Brain microvascular endothelial cell (primary cell): ENCODE measurements at places on chromosomes 4 and X.

DNA sequence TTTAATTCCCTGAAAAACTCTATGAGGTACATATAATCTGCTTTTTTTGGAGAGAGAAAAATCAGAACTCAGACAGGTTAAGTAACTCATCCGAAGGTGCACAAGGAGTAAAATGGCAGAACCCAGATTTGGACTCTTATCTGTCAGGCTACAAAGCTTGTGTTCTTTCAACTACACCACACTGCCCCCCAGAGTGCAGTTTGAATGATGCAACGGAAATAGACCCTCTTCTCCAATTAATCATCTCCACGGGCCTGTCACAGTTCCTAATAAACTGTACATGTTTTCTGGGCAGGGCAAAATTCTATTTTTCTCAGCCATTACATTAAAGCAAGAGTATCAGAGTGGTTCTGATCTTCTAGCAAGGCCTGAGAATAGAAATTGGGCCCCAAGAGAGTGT is 35.3 kb upstream of the DCX start:
- no peak for DNase-seq

GRCh38 chr4:42428036-42428435 is 30.7 kb downstream of the SHISA3 start:
- no peak for DNase-seq

DNA sequence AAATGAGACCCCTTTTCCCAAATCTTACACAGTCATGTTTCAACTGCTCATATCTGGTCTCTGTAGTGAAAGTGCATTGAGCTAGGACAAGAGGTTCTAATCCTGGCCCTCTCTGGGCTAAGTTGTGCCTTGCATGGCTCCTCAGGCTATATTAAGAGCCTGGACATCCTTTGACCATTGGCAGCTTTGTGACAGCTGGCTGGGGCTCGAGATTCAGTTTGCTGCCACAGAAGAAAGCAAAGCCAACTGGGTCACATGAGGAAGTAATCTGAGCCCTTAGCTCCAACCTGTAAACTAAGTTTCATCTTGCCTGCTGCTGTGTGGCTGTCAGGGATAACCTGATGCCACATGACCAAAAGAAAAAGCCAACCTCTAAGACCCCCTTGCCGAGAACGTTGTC is 51.8 kb upstream of the JADE1 start:
- DNase-seq = no peak

DNA sequence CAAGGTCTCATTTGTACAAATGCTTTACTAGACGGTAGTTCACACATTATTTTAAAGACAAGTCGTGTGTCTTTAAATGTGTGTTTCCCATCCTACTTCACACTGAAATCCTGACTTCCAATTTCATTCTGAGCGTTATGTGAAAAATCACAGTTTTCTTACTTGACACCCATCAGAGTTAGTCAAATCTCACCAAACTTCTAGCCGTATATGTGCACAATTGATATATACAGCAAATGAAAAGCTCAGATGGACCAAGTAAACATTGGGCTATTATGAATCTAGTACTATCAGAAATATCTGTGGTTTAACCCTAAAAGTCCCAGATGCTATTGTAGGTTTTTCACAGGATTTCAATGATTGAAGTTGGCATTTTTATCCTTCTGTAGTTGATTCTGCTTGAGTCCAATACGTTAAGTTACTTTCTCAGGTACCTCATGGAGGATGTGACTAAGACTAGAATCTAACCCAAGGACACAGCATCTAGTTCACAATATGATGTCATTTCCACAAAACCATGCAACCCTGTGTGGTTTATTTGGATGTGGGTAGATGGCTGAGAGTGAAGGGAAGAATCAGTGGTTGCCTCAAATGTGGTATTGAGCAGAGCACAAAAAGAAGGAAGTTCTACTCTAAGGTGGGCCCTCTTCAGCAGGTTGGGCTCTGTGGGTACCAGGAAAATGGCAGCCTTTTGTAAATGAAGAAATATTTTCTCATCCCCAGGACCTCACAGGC is 22.1 kb upstream of the TRIM60 start:
- DNase-seq = no peak

- DNase-seq = no peak
Measured at GRCh38 chr4:6472008-6472386, 417 bp downstream of the PPP2R2C start.

DNA sequence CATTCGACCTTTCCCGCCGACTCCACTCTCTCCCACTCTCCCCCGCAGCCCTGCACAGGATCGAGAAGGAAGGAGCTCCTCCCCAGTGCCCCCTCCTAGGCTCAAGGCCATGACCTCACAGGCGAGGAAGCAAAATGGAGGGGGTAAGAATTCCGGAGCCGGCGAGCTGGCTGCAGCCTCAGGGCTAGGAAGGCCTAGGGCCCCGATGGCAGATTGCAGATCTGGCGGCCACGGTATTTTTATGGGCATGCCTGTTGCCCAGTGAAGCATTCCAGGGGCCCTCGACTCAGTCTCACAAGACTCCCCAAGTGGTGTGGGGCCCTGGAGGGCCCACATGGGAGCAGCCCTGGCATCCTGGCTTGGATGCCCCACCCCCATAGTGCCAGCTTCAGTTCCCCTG is 942 bp upstream of the L1CAM start:
- no peak for DNase-seq

GRCh38 chrX:40818236-40818635 is 82.9 kb upstream of the MED14 start:
- DNase-seq = no peak

DNA sequence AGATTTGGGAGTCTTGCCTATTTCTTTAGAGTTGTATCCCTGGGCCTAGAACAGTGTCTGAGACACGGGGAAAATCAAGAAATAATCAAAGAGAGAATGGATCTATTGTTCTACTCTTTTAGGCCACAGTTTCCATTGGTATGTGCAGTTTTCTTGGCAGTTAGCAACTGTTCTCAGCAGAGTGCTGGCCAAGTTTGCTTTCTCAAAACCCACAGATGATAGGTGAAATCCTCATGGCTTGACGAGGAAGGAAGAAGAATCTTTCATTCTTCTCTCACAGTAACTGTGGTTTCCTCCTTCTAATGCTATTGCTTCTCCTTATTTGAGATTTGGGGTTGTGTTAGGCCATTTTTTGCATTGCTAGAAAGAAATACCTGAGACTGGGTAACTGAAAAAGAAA is 42.2 kb downstream of the AGA start:
- DNase-seq = no peak

- no peak for DNase-seq
Measured at GRCh38 chr4:82293304-82293703, 80.5 kb downstream of the HNRNPD start.

- no peak for DNase-seq
Measured at GRCh38 chr4:112637552-112637866, 566 bp downstream of the LARP7 start.

DNA sequence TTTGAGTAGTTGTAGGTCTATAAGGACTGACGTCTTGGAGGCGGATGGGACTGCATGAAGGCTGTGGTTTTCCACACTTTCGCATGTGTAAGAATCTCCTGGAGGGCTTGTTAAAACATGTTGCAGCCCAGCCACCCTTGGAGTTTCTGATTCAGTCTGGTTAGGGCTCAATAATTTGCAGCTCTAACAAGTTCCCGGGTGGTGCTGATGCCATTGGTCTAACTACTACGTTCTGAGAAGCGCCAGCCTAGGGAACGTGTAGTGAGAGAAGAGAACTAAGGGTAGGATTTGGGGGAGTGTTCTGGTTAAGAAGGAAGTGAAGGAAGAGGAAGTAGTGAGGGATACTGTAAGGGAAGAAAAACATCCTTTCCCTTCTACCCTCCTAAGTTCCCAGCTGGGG is 138.9 kb downstream of the LARP7 start:
- DNase-seq = no peak

DNA sequence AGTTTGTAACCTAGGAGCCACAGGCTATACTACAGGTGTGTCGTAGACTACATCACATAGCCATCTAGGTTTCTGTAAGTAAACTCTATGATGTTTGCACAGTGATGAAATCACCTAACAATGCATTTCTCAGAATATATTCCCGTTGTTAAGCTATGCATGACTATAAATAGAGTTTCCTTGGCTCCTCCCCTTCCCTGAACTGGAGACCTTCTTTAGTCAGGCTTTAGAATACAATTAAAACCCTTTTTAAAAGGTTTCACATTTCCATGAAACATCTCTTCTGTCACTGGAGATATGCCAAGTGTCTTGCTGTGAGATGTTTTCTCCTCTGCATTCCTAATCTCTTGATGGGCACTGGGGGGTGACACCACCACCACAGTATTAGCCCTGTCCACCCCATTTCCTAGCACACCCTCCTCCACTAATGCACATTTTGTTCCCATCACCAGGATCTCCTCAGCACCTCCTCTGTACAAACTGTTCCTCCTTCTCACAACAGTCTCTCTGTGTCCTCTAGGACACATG is 334.6 kb upstream of the CPEB2 start:
- peak; percentile 48 for DNase-seq

DNA sequence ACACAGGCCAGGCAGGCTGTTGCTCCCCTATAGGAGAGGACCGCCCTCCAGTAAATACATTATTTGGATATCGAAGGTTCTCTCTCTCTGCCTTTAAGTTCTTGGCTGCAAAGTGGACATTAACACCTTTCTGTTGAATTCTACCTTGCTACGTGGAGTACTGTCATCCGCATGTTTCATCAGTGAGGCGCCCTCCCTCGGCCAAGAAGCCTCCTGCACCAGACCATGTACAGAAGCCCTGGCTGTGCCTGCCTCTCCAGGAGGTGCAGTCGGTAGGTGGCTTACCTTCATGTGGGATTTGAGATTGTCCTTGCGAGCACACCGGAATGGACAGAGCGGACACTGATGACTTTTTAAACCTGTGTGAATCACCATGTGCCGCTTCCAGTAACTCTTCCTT is 46.7 kb downstream of the ZNF827 start:
- DNase-seq = no peak

DNA sequence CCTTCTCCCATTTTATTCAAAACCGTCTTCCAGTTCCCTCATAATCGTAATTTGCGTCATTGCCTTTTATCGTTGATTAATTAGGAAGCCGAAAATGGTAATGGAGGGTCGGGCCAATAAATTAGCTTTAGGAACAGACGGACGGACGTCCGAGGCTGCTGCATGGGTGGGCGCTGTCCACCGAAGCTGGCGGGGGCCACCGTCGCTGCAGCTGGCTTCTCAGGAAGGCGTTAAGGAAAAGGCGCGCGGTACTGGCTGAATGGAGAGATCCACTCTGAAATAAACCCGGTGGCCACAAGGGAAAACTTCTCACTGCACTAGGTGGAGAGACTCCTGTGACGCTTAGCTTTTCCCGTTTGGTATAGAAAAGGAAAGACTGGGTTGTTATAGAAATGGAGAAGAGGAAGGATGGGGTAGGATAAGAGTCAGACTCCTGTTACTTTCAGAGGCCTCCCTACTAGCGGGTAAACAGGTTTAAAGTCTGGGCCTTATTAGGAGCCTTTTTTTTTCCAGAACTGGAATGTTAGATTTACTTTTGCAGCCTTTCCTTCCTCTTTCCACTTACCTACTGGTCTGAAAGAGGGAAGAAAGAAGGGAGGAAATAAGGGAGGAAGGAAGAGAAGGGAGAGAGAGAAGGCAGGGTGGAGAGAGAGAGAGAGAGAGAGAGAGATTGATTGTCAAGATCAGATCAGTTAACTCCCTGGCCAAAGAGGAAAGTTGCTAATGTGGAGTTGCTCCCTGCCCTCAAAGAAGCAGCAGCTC is 11.3 kb upstream of the PRDM8 start:
- DNase-seq = no peak

DNA sequence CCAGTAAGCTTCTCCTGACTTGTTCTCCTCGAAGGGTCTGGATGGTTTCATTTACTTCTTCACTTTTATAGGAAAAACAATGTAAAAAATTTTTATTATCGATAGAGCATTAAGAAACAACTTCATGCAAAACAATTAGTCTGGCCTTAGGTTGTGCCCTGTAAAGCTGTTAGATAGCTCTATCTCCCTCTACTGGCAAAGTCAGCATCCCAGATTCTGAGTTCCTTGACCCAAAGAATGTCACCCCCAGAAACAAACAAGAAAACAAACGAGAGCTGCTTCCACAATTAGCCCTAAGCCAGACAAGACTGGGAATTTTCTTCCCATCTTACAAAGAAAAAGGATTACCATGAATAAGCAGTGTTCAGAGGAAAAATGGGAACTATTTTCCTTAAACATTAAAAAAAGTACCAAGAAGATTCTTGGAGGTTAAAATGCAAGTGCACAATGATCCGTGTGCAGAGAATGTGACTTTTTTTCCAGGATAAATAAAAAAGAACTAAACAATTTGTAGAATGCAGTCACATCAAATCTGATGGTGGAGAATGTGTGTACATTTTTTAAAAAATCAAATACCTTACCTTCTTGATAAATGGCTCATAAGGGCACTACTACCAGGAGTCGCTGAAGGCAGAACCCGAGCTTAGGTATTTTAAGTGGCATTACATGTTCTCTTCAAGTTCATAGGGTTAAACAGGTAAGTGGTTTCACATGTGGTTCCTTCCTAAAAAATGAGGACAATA is 293.2 kb downstream of the FBXO8 start:
- DNase-seq = peak; percentile 6

- no peak for DNase-seq
Measured at GRCh38 chrX:9947131-9947794, 19.9 kb upstream of the CLDN34 start.

- DNase-seq = no peak
Measured at GRCh38 chrX:138930583-138930945, 219.0 kb upstream of the FGF13 start.

GRCh38 chrX:13716905-13717304 is 17.5 kb downstream of the TRAPPC2 start:
- DNase-seq = no peak

GRCh38 chr4:126215759-126216158 is 901.0 kb downstream of the FAT4 start:
- no peak for DNase-seq

- no peak for DNase-seq
Measured at GRCh38 chr4:23814587-23814986, 75.3 kb downstream of the PPARGC1A start.

GRCh38 chrX:39730662-39731329 is 367.0 kb downstream of the BCOR start:
- DNase-seq = peak; percentile 59

- DNase-seq = no peak
Measured at GRCh38 chr4:87057835-87058355, 123.1 kb downstream of the AFF1 start.

DNA sequence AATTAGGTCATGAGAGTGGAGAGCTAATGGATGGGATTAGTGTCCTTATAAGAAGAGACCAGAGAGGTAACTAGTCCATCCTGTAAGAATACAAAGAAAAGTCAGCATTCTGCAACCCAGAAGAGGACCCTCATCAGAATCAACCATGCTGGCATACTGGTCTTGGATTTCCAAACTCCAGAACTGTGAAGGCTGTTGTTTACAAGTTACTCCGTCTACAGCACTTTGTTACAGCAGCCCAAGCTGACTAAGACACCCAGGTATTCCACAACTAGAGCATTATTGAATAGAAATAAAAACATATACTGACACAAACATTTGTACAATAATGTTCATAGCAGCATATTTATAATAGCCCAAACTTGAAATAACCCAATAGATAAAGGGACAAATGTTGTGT is 9.2 kb downstream of the TMEM156 start:
- DNase-seq = no peak

GRCh38 chr4:39020130-39020529 is 12.1 kb downstream of the TMEM156 start:
- DNase-seq = no peak

- no peak for DNase-seq
Measured at GRCh38 chr4:155818639-155819038, 47.4 kb downstream of the ASIC5 start.
